Stimulated activated CD8-positive, alpha-beta memory T cell treated with anti-CD3 and anti-CD28 coated beads, Interleukin-4, amount 100 ng/mL, for 1 hour (primary cell): ENCODE measurements at places on chromosomes 12 and 14.

- DNase-seq: no peak
These were observed 12.9 kb downstream of the RIOX1 start for GRCh38 chr14:73503648-73504047.

GRCh38 chr14:68427550-68427890 is 365.3 kb downstream of the ZFP36L1 start:
- DNase-seq: no peak

DNA sequence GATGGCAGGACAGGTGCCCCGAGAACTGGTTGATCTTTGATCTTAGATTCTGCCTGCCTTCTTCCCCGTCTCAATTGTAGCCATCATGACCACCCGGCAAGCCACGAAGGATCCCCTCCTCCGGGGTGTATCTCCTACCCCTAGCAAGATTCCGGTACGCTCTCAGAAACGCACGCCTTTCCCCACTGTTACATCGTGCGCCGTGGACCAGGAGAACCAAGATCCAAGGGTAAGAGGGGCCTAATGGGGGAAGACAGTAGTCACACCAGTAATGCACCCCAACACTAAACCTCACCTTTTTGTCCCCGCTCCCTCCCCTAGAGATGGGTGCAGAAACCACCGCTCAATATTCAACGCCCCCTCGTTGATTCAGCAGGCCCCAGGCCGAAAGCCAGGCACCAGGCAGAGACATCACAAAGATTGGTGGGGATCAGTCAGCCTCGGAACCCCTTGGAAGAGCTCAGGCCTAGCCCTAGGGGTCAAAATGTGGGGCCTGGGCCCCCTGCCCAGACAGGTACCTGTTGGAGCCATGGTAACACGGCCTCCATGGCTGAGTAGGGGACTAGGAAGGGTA is 556 bp downstream of the TROAP start:
- DNase-seq: no peak

DNA sequence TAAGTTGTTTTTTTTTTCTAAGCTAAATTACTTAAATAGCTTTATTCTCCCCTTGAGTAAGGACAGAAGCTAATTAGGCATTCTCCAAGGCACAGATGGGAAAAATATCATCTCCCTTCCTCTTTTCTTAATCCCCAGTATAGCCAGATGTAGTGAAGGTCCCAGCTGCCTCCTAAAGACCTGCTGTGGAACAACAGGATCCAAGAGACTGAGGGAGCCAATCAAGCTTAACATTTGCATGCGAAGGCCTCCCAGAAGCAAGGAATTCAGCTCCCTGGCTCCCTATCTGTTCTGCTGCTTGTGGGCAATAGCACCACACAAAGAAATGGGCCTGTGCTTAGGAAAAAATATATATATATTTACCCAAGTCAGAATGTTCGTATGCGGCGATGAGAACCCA is 255.2 kb downstream of the SYT1 start:
- DNase-seq: no peak

DNA sequence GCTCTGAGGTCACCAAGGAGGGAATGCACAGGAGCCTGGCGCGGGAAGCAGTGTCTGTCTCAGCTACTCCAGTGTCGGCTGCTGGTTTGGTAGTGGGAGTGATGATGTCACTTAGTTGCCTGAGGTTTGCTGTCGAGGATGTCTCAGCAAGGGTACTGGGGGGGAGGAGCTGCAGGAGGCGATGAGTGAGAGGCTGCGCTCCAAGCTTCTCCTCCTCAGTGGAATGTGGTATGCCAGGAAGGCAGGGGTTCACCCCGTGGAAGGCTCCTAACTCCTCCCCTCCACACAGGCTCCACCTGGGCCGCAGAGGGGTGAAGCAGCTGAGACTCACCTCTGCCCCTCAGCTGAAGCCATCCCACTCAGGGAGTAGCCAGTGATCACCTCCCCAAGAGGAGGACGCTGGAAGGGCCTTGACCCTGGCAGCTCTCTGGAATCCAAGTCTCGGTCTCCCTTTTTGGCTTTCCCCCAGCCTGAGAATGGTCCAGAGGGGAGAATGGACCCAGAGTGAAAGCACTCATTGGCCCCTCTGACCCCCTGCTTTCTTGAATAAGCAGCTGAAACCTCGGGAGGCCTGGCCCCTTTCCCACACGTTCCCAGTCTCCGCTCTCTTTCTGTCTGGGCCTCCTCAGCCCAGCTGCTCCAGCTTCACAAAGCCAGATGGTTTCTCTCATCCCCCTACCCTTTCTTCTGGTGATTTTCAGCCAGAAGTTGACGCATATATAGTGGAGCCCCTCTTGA is 178.9 kb upstream of the FKBP4 start:
- no peak for DNase-seq

DNA sequence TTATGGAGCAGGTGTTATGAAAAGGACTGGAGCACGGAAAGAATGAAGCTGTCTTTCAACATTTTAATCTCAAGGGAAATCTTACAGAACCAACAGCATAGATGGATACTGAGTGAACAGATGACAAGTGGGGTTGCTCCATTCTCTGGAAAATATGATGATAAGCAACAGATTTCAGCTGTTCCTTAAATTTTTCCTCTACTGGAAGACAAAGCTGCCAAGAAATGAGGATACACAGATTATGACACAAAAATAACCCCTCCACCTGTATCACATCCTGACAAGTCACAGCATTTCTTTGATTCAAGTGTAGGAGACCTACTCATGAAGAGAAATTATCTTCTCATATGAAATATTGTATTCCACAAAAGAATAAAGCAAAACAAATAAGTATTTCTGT is 13.0 kb upstream of the TMTC2 start:
- DNase-seq: no peak

DNA sequence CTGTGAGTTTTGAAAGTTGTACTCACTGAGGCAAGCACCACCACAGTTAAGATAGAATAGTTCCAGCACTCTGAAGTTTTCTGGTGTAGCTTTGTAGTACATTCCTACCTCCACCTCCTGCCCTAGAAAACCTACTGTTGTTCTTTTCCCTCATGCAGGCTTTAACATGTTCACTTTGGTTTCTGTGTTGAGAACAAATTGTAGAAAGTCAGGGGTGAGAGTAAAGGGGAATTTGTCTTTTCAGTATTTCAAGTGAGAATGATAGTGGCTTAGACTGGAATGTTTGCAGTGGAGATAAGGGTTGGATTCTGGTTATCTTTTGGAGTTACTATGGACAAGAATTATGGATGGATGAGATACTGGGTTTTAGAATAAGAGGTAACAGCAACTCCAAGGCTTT is 67.2 kb downstream of the AEBP2 start:
- DNase-seq: no peak

DNA sequence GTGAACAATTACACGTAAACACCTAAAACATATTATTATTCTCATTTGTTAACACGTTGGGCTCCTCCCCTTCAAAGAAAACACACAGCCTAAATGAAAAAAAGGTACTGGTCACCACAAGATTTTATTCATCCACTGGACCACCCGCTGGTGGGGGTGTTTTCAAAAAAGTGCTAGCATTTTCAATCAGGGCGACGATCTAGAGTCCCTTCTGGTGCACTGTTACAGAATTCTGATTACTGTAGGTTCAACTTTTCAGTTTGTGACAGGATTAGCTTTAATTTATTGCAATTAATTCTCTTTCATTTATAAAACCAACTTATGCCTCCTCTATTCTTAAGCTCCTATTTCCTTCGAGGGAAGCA is 443 bp downstream of the MAGOHB start:
- no peak for DNase-seq

DNA sequence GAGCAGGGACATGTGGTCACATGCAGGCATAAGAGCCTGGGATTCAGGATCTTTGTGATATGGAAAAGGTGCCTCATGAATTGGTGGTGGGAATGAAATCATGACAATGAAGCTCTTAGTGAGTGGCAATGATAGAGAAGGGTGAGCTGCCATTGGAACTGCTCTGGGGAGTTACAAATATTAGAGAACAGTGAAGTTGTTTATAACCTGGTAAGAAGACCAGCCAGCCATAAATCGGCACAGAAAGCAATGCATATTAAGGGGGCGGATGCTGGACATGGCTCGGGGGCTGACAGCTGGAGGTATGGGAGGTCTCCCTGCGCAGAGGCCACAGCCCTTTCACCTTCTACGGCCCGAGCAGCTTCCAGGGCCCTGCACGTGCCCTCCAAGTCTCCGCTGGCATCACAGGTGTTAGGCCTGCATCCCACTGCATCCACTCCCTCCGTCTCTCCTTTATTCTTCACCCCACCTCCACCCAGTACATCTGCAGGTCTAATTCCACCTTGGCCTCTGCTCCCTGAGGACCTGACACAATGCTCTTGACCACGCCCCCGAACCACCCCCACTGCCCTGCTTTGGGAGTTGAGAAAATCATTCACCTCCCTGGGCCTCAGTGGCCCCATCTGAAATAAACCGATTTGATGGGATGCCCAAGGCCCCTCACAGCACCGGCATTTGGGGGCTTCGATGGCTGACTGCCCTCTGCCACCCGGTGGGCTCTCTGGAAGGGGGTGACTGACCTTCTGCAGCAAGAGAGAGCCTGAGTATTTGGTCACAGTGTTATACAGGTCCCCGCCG is 4.1 kb downstream of the CACNA2D4 start:
- DNase-seq: no peak
